ENCODE measurements at places on chromosomes 2 and 18. TPM values are rescaled to one million over a fixed set of nuclear protein-coding genes. Genes with fewer than 3 reads are reported as not detected.

DNA sequence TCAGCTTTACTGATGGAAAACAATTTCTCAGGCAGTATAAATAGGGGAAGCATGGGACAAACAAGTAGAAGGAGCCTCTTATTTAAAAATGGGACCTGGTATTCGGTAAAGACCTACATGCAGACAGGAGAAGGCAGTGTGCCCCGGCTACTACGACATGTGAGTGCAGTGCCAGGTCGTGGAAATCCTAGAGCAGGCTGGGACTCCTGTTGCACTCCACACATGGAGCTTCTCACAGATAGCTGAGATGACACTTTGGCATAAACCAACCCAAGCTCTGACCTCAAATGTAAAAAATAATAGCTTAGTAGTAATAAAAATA is 885 bp upstream of the DSEL start:
- DNase-seq, result no peak

DNA sequence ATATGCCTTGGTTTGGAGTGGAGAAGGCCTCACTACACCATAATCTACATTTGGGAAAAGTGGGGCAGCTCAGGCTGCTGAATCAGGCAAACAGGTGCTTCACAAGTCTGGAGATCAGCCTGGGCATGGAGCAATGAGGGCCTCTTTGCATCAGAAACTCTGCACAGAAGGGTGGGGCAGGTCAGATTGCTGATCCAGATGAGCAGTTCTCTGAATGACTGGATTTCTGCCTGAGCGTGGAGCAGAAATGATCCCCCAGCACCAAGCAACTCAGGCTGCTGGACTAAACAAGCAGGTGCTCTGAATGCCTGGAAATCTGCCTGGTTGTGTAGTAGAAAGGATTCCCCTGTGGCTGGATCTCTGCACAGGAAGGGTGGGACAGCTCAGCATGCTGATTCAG is 605.3 kb upstream of the ZNF804A start:
- no peak for DNase-seq

The CD8A gene
- total RNA-seq, result 0.81 TPM

The ANKRD30B gene
- total RNA-seq, result not detected

GRCh38 chr2:127577973-127578372 is 42.5 kb downstream of the MYO7B start:
- DNase-seq, result peak; percentile 36

- no peak for DNase-seq
These were observed 51.0 kb downstream of the SETBP1 start for GRCh38 chr18:44731530-44732237.

DNA sequence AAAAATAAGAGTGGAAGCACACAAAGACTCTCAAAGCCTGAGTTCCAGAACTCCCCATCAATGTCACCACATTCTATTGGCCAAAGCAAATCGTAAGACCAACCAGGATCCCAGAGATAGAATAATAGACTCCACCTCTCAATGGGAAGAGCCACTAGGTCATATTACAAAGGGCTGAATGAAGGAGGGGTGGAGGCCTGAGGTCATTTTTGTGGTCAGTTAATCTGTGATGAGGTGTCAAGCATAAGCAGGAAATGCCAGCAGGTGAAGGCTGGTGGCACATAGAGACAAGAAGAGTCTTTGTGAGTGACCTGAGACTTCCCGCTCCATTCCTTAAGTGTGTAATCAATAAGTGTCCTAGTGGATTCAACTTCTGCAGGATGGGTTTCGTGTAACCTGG is 144.3 kb downstream of the TFCP2L1 start:
- DNase-seq, result no peak

- no peak for DNase-seq
These were observed 26.5 kb upstream of the CREB1 start for GRCh38 chr2:207503234-207503633.
